ENCODE measurements at places on chromosomes 5 and 9.
A peak's percentile ranks its signal among the peaks of the same experiment; 100 is the strongest.

DNA sequence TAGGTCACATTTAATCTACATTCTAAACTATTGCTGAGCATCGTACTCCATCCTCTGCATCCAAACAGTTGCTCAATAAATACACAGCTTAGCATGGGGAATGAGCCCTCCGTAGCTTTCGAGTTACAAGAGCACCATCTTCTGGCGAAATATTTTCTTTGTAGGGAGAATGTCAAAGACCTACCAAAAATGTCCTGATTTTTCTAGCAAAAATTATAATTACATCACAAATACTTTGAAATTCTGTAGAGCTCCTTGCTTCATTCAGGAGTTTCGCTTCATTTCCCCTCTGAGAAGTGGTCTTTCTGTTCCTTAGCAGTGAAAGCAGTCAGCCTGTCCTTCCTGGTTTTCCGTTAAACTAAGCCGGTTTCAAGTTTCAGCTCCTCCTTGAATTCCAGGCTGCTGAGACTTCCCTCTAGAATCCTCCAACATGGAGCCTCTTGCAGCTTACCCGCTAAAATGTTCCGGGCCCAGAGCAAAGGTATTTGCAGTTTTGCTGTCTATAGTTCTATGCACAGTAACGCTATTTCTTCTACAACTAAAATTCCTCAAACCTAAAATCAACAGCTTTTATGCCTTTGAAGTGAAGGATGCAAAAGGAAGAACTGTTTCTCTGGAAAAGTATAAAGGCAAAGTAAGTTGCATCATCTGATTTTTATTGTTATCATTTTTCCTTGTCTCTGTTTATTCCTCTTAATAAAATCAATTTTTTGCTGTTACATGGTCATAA is at the start of gene GPX8:
TSS of gene GPX8 (plus strand) at position 409 of the 730 bp plus-strand sequence. CDS start at position 431, 22 bp downstream.
- DNase-seq = peak; percentile 91

- no peak for DNase-seq
Observed at GRCh38 chr9:114224247-114224610, 68.9 kb downstream of the COL27A1 start.

DNA sequence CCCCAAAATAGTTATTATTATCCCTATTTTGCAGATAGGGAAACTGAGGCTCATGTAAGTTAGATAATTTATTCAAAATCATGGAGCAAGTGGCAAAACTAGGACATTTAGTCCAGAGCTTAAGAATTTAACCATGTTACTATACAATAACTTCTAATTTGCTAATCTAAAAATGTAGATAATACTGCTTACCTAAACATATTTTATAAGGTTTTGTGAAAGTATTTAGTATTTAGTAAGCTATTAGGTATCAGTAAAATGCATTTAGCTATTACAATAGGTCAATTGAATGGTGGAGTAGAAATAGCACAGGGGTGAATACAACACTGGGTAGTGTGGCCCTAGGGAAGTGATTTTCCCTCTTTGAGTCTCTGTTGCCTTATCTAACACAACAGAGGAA is 648.3 kb downstream of the KIF4B start:
- DNase-seq = no peak

GRCh38 chr9:125538092-125538473 is 168.9 kb downstream of the MAPKAP1 start:
- no peak for DNase-seq

Data from left renal cortex interstitium (tissue), 4 donors.